ENCODE measurements at places on chromosomes 6 and 20.

GRCh38 chr6:90178384-90178855 lies 118.2 kb downstream of the BACH2 start:
- DNase-seq: no peak

- no peak for DNase-seq
These were observed 38.6 kb downstream of the AKIRIN2 start for GRCh38 chr6:87663434-87663833.

- DNase-seq: no peak
These were observed 101.9 kb downstream of the LRFN2 start for GRCh38 chr6:40485300-40485699.

DNA sequence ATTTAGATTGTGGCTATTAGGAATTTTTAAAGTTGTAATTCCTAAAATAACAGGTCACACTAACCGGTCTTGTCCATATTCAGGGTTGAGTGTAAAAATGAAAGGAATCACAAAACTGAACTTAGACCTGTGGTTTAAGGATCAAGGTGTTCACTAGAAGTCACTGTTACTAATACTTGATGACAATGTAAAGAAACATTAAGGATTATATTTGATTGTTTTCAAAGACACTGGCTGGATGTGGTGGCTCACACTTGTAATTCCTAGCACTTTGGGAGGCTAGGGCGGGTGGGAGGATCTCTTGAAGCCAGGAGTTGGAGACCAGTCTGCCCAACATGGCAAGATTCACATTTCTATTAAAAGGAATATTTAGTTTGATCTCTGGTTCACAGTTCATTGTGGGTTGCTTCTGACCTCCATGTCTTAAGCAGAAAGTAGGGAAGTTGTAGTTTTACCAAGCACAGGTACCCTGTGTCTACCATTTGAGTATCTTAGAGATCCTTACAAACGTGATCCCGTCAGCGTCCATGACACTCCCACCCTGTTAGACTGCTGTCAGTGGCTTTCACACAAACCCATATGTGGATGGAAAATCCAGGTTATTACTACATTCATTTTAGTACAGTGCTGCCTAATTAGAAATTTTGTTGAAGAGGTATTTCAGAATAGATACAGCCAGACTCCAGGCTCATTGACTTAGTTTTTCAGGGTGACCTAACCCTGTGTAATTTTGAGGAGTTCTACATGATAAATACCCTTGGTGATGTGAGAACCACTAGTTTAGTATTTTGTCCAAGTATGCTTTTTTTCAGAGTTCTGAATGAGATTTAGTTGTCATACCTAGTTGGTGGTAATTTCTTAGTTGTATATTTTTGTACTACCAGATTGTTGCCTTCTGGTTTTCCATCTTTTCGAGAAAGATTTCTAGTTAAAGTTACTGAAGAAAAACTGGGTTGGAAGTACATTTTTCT lies 10.2 kb downstream of the SRSF3 start:
- DNase-seq: no peak

DNA sequence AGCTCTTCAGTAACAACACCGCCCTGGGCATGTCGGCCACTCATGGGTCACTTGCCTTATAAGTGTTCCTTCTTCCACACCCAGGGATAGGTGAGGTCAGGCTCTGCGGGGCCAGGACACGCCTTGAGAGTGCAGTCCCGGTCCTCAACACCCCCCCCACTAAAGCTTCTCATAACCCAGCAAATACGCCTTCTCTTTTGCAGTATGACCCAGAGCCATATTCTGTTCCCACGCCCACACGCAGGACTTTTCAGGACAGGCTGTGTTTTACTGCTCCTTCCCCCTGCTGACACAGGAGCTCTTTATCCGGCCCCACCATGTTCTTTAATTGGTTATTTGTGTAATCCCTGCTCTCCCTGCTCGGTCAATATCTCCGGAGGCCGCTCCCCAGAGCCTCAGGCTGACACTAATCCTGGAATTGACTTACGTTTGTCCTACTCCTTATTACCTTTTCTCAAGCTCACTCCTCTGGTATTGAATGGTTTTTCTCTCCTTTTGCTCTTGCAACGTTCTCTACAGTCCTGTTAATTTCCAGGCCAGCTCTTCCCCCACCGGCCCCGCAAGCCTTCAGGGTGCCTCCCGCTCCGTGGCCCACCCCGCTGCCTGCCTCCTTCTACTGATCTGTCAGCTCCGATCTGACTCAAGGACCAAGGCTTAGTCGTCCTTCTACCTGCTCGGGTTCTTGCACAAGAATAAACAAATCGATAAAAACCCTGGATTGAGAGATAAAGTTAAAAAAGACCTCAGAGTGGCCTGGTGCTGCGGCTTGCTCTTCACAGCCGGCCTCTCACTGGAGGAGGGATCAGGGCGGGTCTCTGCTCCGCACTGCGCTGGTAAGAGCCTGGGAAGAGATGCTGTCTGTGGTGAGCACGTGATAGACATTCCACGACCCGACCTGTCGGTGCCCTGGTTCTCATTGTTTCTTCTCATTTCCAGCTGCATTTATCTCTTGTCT lies 357.5 kb downstream of the ZFAND3 start:
- no peak for DNase-seq

GRCh38 chr6:152458648-152459644 lies 178.2 kb downstream of the SYNE1 start:
- DNase-seq: no peak
